ENCODE measurements at places on chromosomes 2 and 18. TPM values are rescaled to one million over a fixed set of nuclear protein-coding genes. Genes with fewer than 3 reads are reported as not detected.

DNA sequence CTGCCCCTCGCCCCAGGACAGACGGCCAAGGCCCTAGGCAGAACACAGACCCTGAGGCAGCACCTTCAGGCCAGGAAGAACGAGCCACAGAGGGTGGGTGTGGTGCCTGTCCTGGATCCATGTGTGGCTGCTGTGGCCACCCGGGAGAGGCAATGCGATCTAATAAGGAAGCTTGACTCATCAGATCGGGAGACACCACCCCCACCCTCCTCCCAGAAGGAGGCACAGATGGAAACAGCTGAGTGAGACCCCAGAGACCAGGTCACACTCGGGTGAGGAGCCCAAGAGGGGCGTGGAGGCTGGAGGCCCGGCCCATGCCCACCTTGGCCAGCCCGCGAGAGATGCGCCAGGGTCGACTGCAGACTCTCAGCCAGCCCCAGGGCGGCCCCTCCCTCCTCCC, 20.3 kb downstream of the KCNG2 start:
- no peak for DNase-seq
- H3K27me3 ChIP-seq, result peaks cover 29% of the 10 kb centered on the region
- no peaks in the 10 kb centered on the region for H3K36me3 ChIP-seq
- no peak overlapping the region for H3K27ac ChIP-seq
- no peak overlapping the region for H3K4me3 ChIP-seq
- peaks cover 8% of the 10 kb centered on the region for H3K4me1 ChIP-seq

DNA sequence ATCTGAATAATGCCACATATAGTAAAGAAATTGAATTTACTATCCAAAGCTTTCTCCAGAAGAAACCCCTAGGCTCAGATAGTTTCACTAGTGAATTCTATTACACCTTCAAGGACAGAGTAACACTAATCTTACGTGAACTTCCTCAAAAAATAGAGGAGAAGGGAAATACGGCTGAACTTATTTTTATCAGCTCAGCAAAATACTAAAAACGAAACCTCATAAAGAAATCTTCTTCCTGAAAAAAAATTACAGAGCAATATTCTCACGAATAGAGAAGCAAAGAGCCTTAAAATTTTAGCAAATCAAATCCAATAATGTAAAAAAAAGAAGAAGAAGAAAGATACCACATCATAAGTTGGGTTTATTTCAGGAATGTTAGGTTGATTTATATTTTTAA, 14.7 kb downstream of the CAPN13 start:
- H3K27ac ChIP-seq, result no peak overlapping the region
- no peaks in the 10 kb centered on the region for H3K4me1 ChIP-seq
- no peak overlapping the region for H3K4me3 ChIP-seq
- no peak for DNase-seq

GRCh38 chr2:225270861-225271260, 128.6 kb upstream of the NYAP2 start:
- no peak overlapping the region for H3K27ac ChIP-seq
- DNase-seq, result no peak
- H3K4me3 ChIP-seq, result no peak overlapping the region
- no peaks in the 10 kb centered on the region for H3K27me3 ChIP-seq

DNA sequence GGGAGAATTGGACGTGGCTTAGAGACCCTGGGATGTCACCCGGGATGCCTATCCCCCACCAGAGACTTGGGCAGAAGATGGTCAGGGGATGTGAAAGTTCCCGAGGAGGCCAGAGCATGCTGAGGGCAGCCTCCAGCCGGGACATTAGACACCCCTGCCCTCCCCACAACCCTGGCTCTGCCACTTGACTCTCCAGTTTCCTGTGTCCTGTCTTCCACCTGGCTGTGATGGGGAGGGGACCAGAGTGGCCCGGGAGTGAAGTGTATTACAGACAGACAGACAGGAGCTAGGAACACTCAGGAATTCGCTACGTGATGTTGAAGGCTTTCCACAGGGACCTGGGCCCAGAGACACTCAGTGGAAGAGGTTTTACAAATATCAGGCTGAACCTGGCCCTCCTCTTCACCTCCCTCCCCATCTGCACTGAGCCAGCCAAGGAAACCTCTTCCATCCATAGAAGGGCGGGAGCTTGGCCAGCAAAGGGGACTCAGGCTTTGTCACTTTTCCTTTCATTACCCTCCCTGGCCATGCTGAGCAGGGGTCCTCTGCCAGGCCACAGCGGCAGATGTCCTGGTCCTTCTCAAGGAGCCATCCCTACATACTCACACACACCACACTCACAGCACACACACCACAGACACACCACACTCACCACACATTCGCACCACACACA, 60.7 kb downstream of the SDC1 start:
- H3K27ac ChIP-seq, result no peak overlapping the region
- H3K4me1 ChIP-seq, result no peaks in the 10 kb centered on the region
- no peak overlapping the region for H3K4me3 ChIP-seq
- H3K36me3 ChIP-seq, result no peaks in the 10 kb centered on the region
- no peak for DNase-seq

Gene KCNG2
- not detected for total RNA-seq

Gene MATN3
- total RNA-seq, result not detected

Data from activated CD8-positive, alpha-beta memory T cell treated with anti-CD3 and anti-CD28 coated beads, Interleukin-2, amount 10 ng/mL, durations not matched to agents 7 days and 5 days (primary cell).